Ascending aorta (tissue), 2 donors: ENCODE measurements at places on chromosomes 12 and 14. TPM values are rescaled to one million over a fixed set of nuclear protein-coding genes. Genes with fewer than 3 reads are reported as not detected.

Gene DNAH10
- not detected for total RNA-seq

Gene SIX4
- 1.4 TPM for total RNA-seq

Gene GLS2
- total RNA-seq: not detected

Gene TMEM179
- total RNA-seq: not detected

GRCh38 chr12:46455648-46456352 lies 83.2 kb upstream of the SLC38A2 start:
- no peaks in the 10 kb centered on the region for H3K27me3 ChIP-seq
- no peaks in the 10 kb centered on the region for H3K4me1 ChIP-seq
- H3K36me3 ChIP-seq: no peaks in the 10 kb centered on the region
- no peak overlapping the region for H3K4me3 ChIP-seq
- no peak overlapping the region for H3K27ac ChIP-seq

DNA sequence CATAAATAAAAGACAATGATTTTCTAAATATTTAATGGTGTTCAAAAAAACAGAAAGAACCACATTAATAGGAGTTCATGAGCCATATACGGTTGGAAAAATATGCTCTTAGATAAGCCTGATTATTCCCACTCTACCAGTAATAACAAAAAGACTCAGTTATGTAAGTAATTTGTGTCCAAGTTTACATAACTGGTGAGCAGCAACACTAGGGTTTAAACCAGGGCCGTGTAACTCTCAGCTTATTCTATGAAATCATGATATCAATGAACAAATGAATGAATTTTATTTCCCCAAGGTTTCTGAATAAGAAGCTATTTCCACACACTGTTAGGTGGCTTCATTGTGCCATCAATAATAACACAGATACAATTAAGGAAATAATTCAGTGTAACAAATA lies 98.3 kb downstream of the GARIN6 start:
- H3K27me3 ChIP-seq: no peaks in the 10 kb centered on the region
- DNase-seq: no peak
- H3K4me1 ChIP-seq: peaks cover 6% of the 10 kb centered on the region
- no peak overlapping the region for H3K27ac ChIP-seq

DNA sequence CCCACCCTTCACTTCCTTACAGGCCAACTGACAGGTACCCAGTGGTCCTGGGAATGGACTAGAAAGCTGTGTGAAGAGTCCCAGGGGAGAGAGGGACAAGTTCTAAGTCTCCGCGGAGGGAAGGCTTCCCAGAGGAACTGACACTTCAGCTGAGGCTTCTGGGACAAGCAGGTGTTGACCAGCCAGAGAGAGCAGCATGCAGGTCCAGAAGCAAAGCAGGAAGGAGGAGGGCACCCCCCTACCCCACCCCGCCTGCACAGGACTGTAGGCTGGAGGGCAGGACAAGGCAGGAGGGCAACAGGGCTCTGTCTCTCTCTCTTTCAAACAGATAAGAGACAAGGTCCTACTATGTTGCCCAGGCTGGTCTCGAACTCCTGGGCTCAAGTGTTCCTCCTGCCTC lies 58.2 kb upstream of the CORO1C start:
- no peak for DNase-seq
- peaks cover 40% of the 10 kb centered on the region for H3K36me3 ChIP-seq
- no peak overlapping the region for H3K27ac ChIP-seq
- peaks cover 6% of the 10 kb centered on the region for H3K4me1 ChIP-seq
- no peak overlapping the region for H3K4me3 ChIP-seq
- no peaks in the 10 kb centered on the region for H3K27me3 ChIP-seq

- no peaks in the 10 kb centered on the region for H3K4me1 ChIP-seq
- H3K4me3 ChIP-seq: no peak overlapping the region
- H3K36me3 ChIP-seq: no peaks in the 10 kb centered on the region
- DNase-seq: no peak
- H3K27ac ChIP-seq: no peak overlapping the region
- no peaks in the 10 kb centered on the region for H3K27me3 ChIP-seq
These were observed 76.5 kb upstream of the CLMN start for GRCh38 chr14:95396221-95396620.

DNA sequence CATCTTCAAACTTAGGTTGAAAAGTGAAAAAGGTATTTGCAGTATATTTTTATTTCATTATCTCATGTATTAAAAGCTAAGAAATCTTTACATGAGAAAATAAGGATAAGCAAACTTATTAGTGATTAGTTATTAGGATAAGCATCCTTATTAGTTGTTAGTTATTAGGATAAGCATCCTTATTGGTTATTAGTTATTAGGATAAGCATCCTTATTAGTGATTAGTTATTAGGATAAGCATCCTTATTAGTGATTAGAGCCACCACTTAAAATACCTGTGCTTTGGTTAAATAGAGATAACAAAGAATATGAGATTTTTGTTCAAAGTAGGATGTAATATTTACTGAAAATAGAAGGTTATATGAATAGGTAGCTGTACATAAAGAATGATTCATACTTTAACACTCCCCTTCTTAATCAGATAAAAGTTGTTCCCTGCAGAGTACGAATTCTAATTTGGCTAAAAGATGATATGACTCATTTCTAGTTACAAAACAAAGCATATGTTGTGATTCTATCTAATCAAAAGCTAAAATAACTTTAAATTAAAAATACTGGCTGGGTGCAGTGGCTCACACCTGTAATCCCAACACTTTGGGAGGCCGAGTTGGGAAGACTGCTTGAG lies 56.4 kb downstream of the KDM5A start:
- no peaks in the 10 kb centered on the region for H3K4me1 ChIP-seq
- no peaks in the 10 kb centered on the region for H3K27me3 ChIP-seq
- DNase-seq: no peak
- H3K27ac ChIP-seq: no peak overlapping the region
- H3K36me3 ChIP-seq: peaks cover 30% of the 10 kb centered on the region

DNA sequence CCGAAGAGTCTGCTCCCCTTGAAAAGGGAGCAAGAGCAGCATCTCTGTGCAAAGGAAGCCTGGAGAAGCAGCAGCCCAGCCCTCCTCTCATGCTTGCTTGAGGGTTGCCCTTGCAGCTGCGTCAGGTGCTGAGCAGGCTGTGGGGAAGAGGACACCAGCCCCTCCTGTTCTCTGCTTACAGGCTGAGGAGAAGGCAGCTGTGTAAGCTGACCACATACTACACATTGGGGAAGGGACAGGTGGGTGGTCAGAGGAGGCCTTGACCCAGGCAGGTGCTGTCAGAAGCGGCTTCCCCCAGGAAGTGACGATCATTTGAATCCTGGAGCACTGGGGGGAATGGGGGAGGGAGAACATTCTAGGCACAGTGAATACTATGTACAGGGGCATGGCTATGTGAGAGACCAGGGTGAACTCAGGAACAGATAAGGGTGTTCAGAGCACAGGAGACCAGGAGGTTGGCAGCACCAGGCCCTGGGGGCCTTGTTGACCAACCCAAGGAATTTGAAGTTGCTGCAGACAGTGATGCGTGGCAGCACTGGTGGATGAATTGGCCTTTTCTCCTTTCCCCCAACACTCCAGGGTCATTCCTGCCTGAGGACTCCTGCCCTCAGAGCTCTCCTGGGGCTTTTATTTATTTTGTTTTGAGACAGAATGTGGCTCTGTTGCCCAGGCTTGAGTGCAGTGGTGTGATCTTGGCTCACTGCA lies 2.7 kb upstream of the KLC1 start:
- no peaks in the 10 kb centered on the region for H3K27me3 ChIP-seq
- no peak for DNase-seq
- H3K4me3 ChIP-seq: no peak overlapping the region
- H3K4me1 ChIP-seq: peaks cover 17% of the 10 kb centered on the region

- H3K4me3 ChIP-seq: no peak overlapping the region
- H3K4me1 ChIP-seq: peaks cover 27% of the 10 kb centered on the region
- peak overlapping the region; percentile 83 for H3K27ac ChIP-seq
- H3K27me3 ChIP-seq: no peaks in the 10 kb centered on the region
- no peak for DNase-seq
These were observed 124.5 kb downstream of the NCOR2 start for GRCh38 chr12:124442772-124443445.
